GM12864 (cell line): ENCODE measurements at places on chromosomes 7 and 10.
A peak's percentile ranks its signal among the peaks of the same experiment; 100 is the strongest.

- DNase-seq, result no peak
Observed at GRCh38 chr10:131871673-131872005, 29.2 kb upstream of the PPP2R2D start.

DNA sequence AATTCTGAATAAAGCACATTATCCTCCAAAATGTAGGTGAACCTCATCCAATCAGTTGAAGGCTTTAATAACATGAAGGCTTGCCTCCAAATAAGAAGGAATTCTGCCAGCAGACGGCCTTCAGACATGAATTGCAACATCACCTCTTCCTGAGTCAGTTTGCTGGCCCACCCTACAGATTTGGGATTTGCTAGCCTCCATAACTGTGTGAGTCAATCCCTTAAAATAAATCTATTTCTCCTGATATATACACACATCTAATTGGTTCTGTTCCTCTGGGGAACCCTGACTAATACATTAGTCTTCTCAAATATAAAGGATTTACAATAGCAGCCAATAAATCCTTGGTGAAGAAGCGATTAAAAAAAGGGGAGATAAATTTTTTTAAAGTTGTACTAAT is 34.8 kb upstream of the OSBPL3 start:
- DNase-seq, result no peak

DNA sequence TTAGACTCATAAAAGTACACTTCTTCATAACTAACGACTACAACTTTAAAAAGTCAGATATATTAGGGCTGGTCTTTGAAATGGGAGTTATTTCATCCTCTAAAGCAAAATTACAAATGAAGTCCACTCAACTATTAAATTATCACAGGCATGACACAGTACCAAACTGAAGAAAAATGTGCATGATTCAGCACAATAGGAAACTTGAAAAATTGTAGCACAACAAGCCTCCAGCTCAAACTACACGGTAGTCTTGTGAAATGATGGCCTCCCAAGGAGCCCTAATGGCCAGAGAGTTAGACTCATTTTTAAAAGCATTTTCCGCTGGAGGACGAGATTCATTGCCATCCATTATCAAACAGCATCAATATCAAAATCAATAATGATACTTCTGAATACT is 76.4 kb downstream of the MAGI2 start:
- no peak for DNase-seq

DNA sequence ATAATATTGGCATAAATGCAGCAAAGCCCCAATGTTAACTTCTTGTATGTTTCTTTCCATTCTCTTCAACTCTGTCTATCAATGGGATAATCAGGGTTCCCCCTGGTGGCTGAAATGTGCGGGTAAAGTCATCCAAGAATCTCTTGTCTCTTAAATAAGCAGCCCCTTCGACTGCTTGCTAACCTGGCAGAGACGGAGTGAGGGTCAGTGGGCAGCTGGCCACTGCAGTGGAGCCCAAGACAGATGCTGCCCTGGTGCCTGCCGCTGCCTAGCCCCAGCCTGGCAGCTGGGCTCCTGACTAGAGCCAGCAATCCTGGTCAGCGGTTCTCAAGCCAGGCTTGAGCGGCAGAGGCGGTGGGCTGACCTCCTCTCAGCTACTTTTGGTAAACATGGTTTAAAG is 248.9 kb downstream of the COBL start:
- peak; percentile 3 for DNase-seq

DNA sequence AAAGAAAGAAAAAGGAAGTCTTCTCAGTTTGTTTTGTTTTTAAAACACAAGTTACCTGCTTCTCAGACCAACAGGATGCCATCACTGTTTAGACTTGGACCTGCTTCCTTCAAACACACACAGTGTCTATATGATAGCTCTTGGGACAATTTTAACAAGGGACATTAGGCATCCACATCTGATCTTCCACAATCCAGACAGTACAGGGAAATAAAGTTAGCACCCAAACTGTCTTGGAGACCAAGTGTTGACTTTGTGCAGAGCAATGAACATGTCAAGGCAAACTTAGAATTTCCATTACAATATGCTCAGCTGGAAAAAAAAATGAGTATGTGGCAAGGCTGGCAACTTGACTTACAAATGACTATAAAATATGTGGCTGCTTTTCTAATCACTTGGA is 80.9 kb downstream of the SGMS1 start:
- no peak for DNase-seq
